ENCODE measurements at places on chromosomes 5 and 9.

- no peak for DNase-seq
These were observed 239.9 kb upstream of the TNC start for GRCh38 chr9:115357821-115358220.

- DNase-seq, result no peak
These were observed 151.4 kb downstream of the TLE1 start for GRCh38 chr9:81537964-81538363.

DNA sequence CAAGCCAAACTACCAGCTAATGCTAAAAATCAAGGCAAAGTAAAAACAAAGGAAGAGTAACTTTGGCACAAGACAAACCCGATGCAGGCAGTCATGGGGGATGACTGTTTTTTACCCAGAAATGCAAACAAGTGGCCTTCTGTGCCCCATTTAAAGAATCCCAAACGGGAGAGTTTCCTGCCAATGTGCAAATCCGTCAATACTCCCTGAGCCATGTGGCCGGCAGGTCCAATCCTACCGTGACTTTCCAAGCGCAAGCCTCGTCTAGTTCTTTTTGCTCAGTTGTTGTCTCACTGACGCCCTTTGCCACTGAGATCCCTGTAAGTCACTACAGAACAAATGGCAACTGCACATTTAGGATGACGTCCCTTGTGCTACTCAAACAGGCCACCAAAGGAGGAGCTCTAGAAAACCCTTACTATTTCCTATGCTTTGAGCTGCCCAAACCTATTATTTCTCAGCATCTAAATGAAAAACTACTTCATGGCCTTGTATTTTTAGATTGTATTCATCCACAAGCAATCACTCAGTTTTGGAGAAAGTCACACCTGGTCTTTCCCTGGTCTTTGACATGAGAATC, 43.4 kb downstream of the OTULIN start:
- DNase-seq, result no peak

GRCh38 chr9:38367898-38368297, 24.6 kb upstream of the ALDH1B1 start:
- no peak for DNase-seq

GRCh38 chr5:109354761-109355160, 55.0 kb downstream of the PJA2 start:
- DNase-seq, result no peak

DNA sequence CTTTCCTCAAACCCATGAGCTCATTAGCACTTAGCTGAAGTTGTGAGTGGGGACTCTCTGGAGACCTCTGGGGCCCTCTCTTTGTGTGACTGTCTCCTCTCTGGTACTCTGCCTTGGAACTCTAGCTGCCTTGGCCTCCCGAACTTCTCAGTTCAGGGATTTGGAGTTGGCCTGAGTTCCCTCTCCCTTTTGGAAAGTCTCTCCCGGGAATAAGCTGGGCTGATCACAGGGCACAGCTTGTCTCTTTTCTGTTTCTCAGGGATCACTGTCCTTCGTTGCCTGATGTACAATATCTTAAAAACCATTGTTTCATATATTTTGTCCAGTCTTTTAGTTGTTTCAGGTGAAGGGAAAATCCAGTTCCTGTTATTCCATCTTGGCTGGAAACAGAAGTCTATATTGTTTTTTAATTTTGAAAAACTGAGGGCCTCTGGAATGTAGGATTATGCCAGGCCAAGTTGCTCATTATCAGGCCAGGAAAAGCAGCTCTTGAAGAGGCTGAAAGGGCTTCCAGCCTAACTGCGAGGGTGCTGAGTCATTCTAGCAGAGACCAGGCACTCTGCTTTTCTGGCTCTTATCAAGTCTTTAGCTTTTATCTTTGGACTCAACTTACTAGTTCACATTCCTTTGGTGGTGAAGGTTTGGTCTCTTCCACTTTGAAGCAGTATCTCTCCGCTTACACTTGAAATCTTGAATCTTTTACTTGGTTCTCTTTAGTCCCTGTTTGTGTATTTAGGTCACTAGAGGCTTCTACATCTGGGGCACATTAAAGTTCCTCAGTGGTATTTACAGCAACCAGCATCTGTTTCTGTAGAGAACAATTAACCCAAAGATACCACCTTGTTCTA, 8.4 kb upstream of the RGS3 start:
- DNase-seq, result no peak

- DNase-seq, result no peak
These were observed 703.9 kb downstream of the EFNA5 start for GRCh38 chr5:106966686-106967315.

GRCh38 chr5:16076657-16077056, 102.9 kb downstream of the MARCHF11 start:
- DNase-seq, result no peak

DNA sequence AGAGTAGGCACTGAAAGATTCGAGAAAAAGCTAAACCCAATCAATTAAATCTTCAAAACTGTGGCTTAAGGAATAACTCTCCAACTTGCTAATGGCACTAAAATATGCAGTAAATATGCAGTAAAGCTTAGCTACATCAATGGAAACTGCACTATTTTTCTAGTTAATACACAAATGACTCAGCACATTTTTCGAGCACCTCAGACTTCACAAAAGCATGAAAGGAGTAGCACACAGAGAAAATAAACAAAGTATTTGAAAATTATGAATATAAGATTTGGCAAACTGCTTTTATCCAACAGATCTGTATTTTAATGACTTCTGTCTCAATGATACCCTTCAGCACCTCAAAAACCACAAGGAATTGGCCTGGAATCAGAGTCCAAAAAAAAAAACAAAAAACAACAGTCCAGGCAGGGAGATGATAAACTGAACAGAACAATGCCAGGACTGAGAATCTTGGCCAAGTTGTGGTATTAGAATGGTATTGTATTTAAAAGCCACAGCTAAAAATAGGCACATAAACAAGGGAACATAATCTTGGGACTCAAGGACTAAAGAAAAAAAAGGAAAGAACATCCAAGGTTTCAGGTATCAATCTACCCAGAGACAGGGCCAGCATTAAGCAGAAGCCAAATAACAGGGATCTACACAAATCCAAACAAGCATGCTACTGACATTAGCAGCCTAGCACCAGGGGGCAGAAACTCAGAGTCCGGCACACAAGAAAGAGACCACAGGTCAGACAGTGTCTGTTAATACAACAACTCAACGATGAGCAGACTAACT, 21.4 kb downstream of the TMEM245 start:
- DNase-seq, result no peak

DNA sequence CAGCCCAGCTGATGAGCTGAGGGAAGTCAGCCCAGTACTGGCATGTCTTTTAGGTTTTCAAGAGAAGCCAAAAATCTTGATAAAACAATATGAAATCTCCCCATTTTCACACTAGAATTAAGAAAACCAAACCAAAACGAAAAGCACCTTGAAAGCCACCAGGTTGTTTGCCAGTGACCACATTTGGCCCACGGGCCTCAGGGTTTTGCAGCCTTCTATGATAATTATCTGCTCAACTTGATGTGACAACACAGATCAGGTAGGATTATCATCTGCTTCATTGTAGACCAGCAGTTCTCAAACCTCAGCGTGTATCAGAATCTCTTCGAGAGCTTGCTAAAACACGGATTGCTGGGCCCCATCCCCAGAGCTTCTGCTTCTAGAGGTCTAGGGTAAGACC, 101.4 kb downstream of the GALNT10 start:
- DNase-seq, result no peak
